Activated T-cell treated with anti-CD3 and anti-CD28 coated beads for 4 hours (primary cell): ENCODE measurements at places on chromosomes 6 and 20.
A peak's percentile ranks its signal among the peaks of the same experiment; 100 is the strongest.

DNA sequence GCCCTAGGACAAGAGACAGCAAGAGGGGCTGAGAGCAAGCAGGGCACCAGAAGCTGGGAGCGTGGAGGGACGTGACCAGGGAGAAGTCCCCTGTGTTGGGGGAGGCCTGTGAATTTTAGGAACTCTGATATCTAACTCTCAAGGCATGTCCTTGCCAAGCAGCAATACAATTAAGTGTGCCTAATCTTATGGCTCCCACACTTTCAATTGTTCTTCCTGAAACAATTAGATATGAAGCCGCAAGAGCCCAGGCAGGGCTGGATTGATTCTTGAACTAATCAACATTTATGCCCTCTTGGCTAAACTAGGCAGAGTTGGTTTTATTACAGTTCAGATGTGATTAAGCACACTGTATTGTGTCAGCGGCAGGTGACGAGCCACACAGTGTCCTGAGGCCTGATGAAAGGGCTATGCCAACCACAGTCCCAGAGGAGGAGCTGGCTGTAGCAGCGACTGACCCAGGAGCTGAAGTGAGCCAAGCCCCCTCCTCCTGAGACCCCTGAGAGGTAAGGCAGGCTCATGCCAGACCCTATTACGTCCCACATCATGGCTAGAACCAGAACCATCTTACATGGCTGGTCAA lies 4.2 kb upstream of the MAVS start:
- DNase-seq = no peak

- no peak for DNase-seq
These were observed 370.9 kb upstream of the MARCKS start for GRCh38 chr6:113486199-113486598.

DNA sequence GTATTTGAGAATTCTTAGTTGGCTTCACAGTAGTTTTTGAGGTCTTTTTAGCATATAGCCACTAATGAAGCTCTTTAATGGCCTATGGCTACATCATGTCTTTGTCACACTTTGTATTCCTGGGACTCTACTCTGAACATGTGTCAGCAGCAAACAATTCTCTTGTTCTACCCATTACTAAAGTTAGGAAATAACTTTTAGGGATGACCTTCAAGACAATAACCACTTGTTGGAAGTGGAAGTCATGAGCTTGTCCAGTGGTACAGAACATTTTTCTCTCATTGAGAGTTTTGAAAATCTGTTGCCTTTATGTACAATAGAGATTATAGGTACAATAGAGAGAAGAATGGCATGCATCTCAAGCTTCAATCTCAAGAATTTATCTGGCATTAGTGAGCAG lies 571.6 kb upstream of the JAG1 start:
- no peak for DNase-seq

- no peak for DNase-seq
These were observed 40.6 kb upstream of the TULP1 start for GRCh38 chr6:35553315-35553714.

- no peak for DNase-seq
These were observed 100.6 kb downstream of the NKAIN2 start for GRCh38 chr6:123904228-123904627.

DNA sequence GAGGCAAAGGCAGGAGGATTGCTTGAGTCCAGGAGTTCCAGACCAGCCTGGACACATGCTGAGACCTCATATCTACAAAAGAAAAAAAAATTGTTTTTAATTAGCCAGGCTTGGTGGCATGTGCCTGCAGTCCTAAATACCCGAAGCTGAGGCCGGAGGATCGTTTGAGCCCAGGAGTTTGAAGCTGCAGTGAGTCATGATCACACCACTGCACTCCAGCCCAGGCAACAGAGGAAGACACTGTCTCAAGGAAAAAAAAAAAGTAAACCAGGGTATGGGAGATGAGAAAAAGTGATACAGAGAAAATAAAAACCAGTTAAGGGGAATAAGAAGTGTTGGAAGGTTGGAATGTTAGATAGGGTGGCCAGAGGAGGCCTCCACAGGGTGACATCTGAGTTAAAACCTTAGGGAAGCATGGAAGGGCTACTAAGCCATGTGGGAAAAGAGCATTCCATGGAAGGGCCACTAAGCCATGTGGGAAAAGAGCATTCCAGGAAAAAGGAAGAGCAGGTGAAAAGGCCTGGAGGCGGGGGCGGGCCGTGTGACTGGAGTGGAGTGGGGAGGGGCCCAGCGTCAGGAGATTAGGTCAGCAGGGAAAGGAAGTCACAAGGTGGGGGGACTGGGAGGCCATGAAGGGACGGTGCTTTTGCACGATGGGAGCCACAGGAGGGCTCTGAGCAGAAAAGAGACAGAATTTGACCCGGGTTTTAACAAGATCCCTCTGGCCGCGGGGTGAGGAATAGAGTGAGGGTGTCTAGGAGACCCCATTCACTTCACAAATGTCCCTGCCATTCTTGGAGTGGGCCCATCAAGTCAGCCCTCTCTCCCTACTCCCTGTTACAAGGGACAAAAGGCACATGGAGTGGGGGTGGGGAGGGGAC lies 18.3 kb downstream of the CPNE5 start:
- DNase-seq = no peak

GRCh38 chr6:34513646-34514045 lies 42.5 kb downstream of the SPDEF start:
- no peak for DNase-seq

- no peak for DNase-seq
These were observed 3.9 kb downstream of the CNKSR3 start for GRCh38 chr6:154506582-154506981.

GRCh38 chr6:105835373-105835772 lies 250.8 kb upstream of the PRDM1 start:
- no peak for DNase-seq

- no peak for DNase-seq
These were observed 32.0 kb downstream of the KCNQ2 start for GRCh38 chr20:63440366-63440955.

GRCh38 chr6:20319520-20320357 lies 81.9 kb upstream of the E2F3 start:
- peak; percentile 60 for DNase-seq

DNA sequence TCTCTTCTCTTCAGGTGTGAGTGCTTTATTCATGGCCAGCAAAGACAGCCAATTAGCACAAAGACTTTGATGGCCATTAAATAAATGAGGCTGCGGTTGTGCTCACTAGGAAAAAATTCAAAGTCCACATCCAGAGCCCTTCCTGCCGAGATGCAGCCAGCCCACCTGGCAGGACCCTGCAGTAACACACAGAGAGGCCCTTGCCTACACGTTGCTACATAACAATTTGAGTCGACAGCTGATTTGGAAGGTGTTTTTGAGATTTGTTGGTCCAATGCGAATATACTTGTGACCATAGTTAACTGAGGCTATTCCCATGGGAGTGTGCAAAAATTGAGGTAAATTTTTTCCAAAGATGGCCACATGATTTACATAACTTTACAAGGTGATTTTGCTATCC lies 605.4 kb upstream of the HTR1E start:
- DNase-seq = no peak

DNA sequence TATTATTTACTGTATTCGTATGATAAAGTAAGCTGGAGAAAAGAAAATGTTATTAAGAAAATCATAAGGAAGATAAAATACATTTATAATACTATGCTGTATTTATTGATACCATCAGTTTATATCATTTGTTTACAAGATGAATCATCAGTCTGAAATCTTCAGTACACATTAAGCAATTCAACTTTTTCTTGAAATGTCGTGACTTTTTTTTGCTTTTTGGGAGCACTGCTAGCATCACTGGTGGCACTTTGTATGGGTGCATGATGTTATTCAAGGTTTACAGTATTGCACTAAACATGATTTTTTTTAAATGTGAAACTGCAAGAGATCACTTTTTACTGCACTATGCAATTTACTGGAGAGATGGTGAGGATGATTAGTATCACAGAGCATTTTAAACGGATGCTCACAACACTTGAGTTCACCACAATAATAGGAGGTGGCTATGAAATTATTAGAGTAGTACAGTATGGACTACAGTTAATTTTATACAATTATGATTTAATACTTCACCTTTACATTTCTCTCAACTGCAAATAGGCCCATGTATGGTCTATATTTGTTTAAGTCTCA lies 85.9 kb downstream of the SNAP25 start:
- DNase-seq = no peak

GRCh38 chr20:3177746-3178485 lies 4.6 kb upstream of the LZTS3 start:
- DNase-seq = no peak

- DNase-seq = no peak
These were observed 29.1 kb upstream of the AGPAT4 start for GRCh38 chr6:161302949-161303348.

GRCh38 chr6:14945461-14946185 lies 300.2 kb upstream of the JARID2 start:
- no peak for DNase-seq

GRCh38 chr6:6619021-6619794 lies 30.7 kb downstream of the LY86 start:
- DNase-seq = no peak

- no peak for DNase-seq
These were observed 244.2 kb downstream of the NRN1 start for GRCh38 chr6:5762561-5762968.

DNA sequence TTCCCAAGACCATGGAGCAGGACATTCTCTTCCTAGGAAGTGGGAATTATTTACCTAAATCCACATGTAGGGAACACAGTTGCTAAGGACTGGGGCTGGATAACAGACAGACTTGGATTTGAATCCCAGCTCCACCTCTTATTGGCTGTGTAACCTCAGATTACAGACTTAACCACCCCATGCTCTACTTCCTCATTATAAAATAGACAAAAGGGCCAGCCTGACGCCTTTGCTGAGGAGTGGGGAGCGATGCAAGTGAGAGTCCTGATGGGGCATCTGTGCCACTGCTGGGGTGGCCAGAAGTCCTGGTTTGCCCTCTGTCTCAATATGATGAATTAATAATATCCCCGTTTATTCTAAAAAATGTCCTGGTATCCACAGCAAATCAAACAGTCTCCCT lies 46.8 kb downstream of the SPATA2 start:
- no peak for DNase-seq
